ENCODE measurements at places on chromosomes 2 and 18.

GRCh38 chr2:239018271-239019182 is 170.6 kb downstream of the TWIST2 start:
- no peak for DNase-seq

- no peak for DNase-seq
Observed at GRCh38 chr2:113886479-113887008, 3.3 kb upstream of the ACTR3 start.

DNA sequence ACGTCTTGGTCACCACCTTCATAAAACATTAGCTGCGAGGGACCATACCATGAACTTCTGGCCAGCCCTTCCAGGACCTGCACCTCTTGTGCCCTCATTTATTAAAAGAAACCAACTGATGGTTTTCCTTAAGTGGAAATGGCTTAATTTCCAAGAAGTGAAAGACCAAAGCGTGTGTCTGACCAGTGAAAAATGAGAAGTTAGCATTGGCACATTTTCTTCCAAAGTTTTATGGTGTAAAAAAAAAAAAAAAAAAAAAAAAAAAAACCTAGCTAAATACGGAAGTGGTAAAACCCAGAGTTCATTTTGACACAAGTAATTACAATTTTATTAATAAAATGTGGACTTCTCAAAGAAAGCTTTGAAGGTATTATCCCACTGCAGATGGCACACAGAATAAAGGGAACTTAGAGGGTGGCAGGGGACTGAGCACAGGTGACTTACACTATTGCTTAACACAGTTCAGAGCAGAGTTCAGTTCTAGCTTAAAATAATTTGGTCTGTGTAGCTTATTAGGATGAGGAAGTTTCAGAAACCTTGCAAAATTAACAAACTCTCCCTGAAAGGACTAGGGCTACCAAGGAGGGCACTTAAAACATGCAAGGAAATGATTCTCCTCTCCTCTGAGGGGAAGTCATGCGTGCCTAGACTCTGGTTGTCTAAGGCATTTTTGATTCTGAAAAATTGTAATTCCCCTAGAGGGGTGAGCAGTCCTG is 42.2 kb upstream of the EPG5 start:
- no peak for DNase-seq

- no peak for DNase-seq
Observed at GRCh38 chr2:551621-552020, 125.6 kb downstream of the TMEM18 start.

GRCh38 chr18:36386150-36386920 is 88.8 kb downstream of the FHOD3 start:
- no peak for DNase-seq

DNA sequence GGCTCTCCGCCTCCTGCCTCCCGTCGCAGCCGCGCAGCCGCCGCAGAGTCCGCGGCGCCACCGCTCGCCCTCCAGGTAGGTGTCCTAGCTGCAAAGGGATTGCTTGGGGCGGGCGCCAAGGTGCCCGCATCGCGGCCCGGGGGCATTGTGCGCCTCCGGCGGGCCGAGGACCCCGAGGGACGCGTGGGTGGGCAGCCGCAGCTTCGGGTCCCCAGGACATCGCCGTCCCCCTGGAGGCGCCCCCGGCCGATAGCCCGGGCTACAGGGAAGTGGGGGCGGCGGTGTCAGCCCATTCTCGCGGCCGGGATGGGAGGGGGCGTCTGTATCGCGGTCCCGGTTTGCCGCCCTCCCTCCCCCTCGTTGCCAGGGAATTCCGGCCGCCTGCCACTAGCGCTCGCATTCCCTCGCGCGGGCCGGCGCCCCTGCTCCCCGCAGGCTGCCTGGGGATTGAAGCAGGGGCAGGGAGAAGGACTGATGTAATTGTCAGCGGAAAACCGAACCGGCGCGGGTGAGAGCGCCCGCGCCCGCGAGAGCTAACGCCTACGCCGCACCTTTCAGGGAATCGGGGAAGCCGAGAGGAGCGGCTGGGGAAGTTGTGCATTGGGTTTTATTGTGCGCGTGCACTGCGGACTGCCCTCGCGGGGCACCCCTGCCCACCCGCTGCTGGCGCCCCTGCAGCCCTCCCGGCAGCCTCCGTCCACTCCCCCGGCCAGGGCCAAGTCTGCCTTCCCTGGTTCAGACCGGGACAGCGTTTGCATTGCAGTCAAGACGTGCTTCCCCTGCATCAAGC is 483 bp downstream of the OSBPL6 start:
- DNase-seq = no peak

DNA sequence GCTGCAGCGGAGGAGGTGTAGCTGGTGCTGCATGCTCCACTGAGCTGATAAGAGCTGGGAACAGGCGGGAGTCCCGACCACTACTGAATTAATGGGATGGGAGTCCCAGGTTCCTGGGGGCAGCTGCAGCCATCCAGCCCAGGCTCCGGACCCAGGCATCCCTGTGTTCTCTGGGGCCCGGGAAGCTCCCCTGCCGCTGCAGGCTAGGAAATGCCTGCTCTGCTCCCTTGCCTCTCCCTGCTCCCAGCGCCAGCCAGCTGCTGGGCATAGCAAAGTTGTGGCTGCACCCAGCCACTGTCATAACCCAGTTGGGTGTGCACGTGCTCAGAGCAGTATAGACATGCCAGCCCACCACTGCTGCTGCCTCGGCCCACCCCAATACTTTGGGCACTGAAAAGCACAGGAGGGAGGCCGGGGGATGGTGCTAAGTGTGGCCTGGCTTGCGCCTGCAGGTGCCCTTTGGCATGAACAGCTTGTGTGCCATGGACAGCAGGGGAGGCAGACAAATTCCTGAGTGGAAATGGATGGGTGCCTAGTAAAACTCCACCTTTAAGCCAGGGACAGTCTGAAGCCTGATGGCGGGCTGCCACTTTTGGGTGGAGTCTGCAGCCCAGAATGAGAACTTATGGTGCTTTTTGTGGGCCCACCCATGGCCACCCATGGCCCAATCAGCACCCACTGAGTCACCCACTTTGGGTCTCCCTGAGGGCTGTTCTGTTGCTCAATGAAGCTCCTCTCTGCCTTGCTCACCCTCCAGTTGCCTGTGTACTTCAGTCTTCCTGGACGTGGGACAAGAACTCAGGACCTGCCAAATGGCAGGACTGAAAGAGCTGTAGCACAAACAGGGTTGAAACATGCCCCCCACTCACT is 219.3 kb upstream of the TMEFF2 start:
- DNase-seq = no peak

- no peak for DNase-seq
Observed at GRCh38 chr2:35614640-35615039, 740.9 kb upstream of the CRIM1 start.

DNA sequence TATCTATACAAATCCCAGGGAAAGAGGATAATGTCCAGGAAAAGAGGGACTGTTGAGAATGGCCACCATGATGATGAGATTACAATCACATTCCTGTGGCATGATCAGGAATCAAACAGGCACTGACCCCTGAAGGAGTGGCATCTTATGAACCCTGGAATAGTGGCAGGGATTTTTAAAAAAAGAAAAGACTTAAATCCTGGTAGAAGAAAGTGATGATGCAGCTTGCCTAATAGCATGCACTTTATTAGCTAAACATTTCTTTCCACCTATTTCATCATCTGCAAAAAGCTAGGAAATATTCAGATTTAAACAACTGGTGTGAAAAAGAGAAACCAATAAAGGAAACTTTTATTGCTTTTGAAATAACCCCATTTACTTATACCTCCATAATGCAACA is 87.2 kb upstream of the FSHR start:
- no peak for DNase-seq

DNA sequence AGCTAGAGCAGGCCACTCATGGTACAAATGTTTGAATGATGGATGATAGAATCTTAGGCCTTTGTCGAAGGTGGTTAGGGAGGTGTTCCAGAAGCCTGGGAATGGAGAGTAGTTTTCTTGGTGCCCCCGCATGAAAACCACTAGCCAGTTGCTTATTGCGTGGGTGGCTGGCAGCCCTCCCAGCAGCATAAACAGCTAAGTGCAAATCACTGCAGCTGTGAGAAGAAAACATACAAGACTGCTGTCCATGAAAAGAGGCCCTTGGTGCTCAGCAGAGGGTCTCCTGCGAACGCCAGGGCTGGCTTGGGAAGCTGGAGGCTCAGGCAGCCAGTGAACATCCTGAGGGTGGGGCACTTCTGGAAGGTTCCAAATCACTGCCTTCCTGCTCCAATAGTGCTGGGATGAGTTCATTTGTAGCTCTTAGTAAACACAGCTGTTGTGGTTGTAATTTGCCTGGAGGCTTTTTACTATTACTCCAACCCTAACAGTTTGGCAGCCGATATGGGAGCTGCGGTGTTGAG is 118.8 kb downstream of the MGAT5 start:
- DNase-seq = no peak

- DNase-seq = no peak
Observed at GRCh38 chr18:21669736-21670285, 34.8 kb downstream of the ABHD3 start.

- DNase-seq = no peak
Observed at GRCh38 chr2:30145826-30146336, 926 bp upstream of the YPEL5 start.

DNA sequence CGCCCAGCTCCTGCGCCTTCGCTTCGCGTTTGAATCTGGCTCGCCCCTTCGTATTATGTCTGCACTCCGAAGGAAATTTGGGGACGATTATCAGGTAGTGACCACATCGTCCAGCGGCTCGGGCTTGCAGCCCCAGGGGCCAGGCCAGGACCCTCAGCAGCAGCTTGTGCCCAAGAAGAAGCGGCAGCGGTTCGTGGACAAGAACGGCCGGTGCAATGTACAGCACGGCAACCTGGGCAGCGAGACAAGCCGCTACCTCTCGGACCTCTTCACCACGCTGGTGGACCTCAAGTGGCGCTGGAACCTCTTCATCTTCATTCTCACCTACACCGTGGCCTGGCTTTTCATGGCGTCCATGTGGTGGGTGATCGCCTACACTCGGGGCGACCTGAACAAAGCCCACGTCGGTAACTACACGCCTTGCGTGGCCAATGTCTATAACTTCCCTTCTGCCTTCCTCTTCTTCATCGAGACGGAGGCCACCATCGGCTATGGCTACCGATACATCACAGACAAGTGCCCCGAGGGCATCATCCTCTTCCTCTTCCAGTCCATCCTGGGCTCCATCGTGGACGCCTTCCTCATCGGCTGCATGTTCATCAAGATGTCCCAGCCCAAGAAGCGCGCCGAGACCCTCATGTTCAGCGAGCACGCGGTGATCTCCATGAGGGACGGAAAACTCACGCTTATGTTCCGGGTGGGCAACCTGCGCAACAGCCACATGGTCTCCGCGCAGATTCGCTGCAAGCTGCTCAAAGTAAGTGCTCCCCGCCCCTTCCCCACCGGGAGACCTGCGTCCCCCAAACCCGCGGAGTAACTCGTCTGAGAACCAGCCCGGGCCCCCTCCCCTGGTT is 453 bp downstream of the KCNJ3 start:
- DNase-seq = no peak

DNA sequence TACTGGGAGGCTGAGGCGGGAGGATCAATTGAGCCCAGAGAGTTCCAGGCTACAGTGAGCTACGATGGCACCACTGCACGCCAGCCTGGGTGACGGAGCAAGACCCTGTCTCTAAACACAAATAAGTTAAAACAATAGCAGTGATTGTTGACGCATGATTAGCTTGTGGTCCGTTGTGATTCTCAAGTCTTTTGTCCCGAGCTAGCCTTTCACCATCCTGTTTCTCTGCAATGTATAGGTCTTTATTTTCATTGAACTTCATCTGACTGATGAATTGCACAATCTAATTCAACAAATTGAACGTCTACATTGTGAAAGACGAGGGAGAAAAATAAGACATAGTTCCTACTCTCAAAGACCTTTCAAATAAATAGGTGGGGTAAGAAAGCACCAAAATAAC is 8.8 kb upstream of the FZD7 start:
- DNase-seq = no peak

- no peak for DNase-seq
Observed at GRCh38 chr2:37323176-37323780, 1.4 kb downstream of the PRKD3 start.

- no peak for DNase-seq
Observed at GRCh38 chr2:54634021-54634420, 89.4 kb upstream of the EML6 start.

- DNase-seq = no peak
Observed at GRCh38 chr2:33104052-33104623, 157.4 kb downstream of the LTBP1 start.

DNA sequence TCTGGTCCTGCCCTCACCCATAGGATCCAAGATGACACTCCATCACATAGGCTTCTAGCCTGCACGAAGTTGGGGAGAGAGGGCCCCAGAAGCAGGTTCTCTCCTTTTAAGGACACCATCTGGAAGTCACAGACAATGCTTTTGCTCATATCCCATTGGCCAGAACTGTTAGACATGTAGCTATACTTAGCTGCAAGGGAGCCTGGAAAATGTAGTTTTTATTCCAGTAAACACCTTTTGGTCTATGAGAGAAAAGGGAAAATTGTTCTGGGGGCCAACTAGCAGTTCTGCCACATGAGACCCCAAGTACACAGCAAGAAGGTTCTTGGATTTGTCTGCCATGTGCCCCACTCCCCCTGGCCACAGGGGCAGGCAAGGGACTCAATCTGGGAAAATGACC is 206.1 kb downstream of the ZFP36L2 start:
- DNase-seq = no peak

DNA sequence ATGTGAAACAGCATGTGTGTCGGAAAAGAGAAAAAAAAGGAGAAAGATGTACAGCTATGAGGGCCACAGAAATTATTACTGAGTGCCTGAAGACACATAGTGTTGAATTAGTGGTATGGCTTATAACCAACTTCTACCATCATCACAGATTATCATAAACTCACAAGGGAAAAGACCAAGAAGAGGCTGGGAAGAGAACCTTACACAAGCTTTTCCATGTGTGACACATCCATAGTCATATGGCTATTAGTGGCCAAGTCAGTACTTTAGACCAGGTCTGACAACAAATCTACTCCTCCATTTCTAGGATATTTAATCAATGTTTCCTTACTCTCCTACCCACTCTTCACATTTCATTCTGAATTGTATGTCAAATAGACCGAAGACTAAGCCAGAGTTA is 3.5 kb upstream of the GALNT5 start:
- no peak for DNase-seq

- no peak for DNase-seq
Observed at GRCh38 chr18:76679259-76679658, 143.1 kb upstream of the ZNF236 start.

GRCh38 chr2:4903656-4904348 is 788.4 kb upstream of the SOX11 start:
- no peak for DNase-seq

DNA sequence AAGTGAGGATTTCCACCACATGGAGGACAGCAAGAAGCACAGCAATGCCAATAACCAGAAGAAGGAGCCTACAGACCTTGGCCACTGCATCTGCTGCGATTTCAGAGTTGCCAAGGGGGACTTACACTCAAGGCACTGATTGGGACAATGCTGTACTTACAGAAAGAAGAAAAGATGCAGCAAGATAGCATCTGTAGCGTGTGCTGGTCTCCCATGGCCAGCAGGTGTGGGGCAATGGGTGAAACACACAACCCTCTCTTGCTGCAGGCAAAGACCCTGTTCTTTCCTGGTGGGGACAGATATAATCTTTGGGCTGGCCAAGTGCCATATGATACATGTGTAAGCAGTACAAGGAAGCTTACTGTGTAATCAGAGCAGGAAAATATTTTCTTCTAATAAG is 85.4 kb upstream of the GPR45 start:
- DNase-seq = no peak
